ENCODE measurements at places on chromosomes 12 and 14. TPM values are rescaled to one million over a fixed set of nuclear protein-coding genes. Genes with fewer than 3 reads are reported as not detected.
A peak's percentile ranks its signal among the peaks of the same experiment; 100 is the strongest.

Gene CISTR
- polyA plus RNA-seq, result not detected

- DNase-seq, result no peak
Observed at GRCh38 chr12:116804051-116804450, 65.9 kb downstream of the RNFT2 start.

DNA sequence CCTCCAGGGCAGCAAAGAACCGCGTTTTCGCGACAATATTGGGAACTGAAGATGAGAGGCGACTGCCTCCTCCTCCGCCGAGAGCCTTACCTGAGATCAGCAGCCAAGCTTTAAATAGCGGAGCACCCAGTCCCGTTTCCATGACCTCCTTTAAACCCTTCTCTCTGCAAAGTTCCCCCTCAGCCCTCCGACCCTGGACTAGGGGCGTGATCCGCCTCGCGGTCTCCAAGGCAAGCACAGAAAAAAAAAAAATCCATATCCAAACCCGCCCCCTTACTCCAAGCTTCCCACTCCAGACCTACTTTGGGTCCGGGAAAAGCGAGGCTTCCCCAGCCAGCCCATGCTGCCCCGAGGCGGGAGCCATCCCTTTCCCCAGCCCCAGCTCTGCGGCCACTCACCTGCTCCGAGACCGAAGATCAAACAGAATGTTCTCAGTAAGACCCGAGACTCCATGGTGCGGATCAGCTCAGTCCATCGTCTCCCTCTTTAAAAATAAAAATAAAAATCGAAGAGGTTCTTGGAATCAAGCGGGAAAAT lies 630 bp downstream of the NELL2 start:
- no peak for DNase-seq

DNA sequence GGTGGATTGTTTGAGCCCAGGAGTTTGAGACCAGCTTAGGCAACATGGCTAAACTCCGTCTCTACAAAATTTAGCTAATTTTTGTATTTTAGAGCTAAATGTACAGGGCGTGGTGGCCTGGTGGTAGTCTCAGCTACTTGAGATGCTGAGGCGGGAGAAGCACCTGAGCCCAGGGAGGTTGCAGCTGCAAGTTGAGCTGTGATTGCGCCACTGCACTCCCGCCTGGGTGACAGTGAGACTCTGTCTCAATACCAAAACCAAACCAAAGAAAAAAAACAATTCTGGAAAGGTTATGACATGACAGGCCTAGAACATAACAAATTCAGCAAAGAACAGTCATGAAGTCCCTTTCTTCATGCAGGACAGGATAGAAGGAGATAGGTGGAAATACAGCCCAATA lies 25.7 kb downstream of the WDR89 start:
- no peak for DNase-seq

DNA sequence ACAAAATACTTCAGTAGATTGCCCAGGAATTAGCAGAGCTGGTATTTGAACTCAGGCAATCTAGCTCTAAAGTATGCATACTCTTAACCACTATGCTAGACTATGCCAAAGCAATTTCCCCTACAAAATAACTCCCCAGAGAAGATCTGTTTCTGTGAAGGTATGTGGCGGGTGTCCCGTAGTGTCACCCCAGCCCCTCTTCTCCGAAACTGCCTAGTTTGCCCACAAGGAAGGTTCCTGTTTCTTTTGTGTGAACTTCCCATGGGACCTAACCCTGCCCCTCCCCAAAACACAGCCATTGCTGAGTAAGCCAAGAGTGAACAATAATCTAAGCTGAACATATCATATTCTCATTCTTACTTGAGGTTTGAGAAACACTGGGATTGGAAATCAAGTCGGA lies 15.5 kb upstream of the RAP1B start:
- no peak for DNase-seq

GRCh38 chr12:88993651-88994050 lies 358.6 kb downstream of the DUSP6 start:
- DNase-seq, result peak; percentile 17

- DNase-seq, result no peak
Observed at GRCh38 chr14:97219431-97220017, 422.3 kb downstream of the VRK1 start.

DNA sequence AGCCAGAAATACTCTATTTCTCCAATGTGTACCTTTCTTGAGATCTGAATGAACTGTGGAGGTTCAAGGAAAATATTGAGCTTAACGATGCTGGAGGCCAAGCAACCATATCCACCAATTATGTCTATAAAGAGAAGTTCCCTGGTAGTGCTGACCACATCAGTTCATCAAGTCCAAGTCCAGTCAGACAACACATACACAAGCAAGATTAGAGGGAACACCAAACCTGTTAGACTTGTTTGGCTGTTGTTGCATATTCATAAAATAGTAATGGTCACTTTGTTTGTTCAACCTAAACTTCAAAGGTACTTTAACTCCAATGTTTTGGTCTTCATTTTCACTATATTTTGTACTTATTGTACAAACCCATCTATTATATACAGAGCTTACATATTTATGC lies 81.6 kb downstream of the LMO3 start:
- no peak for DNase-seq

DNA sequence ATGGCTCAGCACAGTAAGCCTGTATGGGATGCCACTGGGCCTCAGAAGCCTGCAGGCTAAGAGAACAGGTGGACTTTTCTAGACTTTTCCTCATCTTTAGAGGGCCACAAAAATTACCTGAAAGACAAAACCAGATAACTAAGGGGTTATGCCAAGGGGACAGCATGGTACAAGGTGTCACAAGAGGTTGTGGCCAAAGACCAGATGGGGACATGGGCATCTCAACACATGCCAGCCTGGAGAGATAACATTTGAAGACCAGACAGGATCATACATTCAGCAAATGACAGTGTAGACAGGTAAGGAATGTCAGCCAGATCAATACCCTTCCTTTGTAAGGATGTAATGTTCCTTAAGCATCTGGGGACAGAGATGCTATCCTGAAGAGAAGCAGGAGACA lies 8.9 kb upstream of the CRY1 start:
- DNase-seq, result no peak

DNA sequence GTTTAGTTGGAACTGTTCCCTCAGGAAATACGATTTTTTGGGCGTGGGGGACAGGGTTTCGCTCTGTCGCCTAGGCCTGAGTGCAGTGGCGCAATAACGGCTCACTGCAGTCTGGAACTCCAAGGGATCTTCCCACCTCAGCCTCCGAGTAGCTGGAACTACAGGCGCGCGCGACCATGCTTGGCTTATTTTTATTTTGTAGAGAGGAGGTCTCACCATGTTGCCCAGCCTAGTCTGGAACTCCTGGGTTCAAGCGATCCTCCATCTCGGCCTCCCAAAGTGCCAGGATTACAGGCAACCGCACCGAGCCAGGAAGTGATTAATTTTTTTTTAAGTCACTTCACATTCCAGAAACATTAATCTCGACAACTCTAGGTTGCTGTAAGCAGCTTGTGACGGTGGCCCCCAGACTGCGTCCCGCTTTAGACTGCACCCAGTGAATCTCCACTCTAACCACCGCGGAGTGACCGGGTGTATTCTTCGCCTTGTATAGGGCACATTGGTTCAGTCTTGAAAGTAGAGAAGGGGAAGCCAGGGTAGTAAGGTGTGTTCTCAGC lies 830 bp upstream of the MIS18BP1 start:
- DNase-seq, result no peak

DNA sequence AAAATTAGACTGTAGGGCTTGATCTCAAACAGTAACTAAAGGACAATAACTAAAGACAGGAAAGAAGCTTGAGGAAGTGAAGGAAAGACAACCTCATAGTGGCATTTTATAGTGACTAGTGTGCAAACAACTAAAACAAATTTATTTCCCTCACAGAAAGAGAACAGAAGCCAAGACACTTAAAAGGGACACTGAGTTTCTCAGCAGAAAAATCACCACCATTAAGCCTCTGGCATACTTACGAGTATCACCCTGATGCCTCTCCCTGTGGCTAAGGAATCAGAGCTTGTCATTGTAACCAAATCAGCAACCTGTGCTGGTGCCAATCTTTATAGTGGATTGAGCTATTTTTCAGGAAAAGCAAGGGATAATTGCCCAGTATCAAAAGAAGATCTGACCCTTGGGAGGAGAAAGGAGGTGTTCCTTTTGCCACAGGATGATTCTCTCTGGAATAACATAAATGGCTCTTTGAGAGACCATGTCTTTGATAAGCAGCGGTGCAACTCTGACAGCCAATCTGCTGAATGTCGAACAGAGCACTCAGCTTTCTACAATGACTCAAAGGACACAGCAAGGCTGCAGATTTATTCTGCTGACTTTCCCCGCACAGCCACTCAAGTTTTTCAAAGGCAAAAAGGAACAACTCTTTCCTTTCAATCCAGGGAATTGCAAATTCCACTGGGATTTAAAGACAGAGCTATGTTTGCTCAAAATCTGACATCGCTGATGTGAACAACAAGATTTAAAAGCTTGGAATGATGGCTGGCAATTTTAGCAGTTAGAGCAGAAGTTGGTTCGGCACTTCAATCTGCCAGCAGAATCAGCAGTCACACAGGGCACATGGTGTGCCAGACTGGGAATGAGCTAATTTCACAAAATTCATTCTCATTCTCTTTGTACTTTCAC lies 34.6 kb downstream of the ATF7 start:
- no peak for DNase-seq

Gene SSTR1
- polyA plus RNA-seq, result 0.09 TPM

Gene SYT1
- polyA plus RNA-seq, result 1.4 TPM

DNA sequence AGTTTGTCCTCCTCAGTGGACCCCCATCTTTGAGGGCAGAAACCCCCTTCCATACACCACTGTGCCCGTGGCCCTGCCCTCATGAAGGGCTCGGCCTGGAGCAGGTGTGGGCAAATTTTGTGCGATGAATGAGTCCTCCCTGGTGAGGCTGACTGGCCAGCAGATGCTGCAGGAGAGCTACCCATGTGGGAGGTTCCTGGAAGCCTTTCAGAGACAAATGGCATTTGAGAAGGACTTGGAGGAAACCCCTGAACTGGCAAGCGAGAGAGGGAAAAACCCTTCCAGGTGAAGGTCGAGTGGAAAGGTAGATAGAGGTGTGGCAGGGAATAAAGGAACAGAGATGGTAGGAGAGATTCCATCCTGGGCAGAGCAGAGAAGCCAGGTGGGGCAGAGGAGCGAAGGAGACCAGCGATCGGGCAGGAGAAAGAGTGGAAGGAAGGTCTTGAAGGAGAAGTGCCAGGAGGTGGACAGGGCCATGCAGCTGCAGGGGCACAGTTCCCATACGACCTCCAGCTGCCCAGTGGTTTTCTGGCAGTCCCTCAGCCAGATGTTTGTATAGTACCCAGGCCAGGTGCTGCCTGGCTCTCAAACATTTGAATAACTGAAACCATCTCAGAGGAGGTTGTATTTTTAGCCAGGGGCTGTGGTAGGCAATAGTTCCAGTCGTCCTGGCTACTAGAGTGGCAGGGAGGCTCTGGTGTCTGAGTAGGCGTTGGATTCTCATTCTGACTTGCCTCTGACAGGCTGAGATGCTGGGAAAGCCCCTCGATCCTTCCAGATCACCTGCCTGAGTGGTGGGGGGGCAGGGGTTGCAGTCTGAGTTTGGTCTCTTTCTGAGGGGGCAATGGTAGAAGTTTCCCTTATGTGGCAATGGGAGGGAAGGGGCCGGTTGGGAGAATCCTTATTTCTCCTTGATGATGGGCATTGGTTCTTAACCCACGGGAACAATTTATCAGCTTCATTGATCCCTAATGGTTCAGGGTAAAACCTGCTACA lies 40.1 kb downstream of the FBXL14 start:
- no peak for DNase-seq

DNA sequence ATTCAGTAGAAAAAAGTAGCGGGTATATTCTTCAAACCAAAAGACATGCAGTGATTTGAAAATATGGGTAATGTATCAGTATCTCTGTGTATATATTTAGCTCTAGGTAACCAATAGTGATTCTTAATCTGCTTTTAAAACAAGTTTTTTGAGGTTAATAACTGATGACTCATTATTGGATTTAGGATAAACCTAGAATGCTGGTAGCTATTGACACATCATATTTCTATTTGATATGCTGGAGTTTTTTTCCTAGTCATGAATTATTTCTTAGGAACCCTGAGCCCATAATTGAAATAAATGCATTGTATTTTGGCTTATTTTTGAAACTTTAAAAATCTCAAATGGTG lies 15.5 kb downstream of the ARF6 start:
- no peak for DNase-seq

Gene PACS2
- polyA plus RNA-seq, result 88.1 TPM

- DNase-seq, result no peak
Observed at GRCh38 chr12:4441355-4442335, 4.0 kb downstream of the FGF6 start.

GRCh38 chr12:52796429-52796794 lies 495 bp upstream of the KRT3 start:
- DNase-seq, result no peak
